ENCODE measurements at places on chromosomes 1 and 21. TPM values are rescaled to one million over a fixed set of nuclear protein-coding genes. Genes with fewer than 3 reads are reported as not detected.
A peak's percentile ranks its signal among the peaks of the same experiment; 100 is the strongest.

GRCh38 chr1:98143403-98143802, 222.6 kb upstream of the DPYD start:
- no peak overlapping the region for H3K4me3 ChIP-seq
- H3K27me3 ChIP-seq, result no peaks in the 10 kb centered on the region
- H3K27ac ChIP-seq, result no peak overlapping the region
- DNase-seq, result no peak

- H3K27ac ChIP-seq, result no peak overlapping the region
- DNase-seq, result no peak
- H3K27me3 ChIP-seq, result no peaks in the 10 kb centered on the region
Observed at GRCh38 chr21:35239811-35240219, 190.7 kb upstream of the RUNX1 start.

- H3K27me3 ChIP-seq, result no peaks in the 10 kb centered on the region
- no peak overlapping the region for H3K4me3 ChIP-seq
- no peak for DNase-seq
- no peaks in the 10 kb centered on the region for H3K4me1 ChIP-seq
Observed at GRCh38 chr1:224533517-224533916, 82.6 kb upstream of the CNIH3 start.

- H3K4me3 ChIP-seq, result peak overlapping the region; percentile 92
- H3K36me3 ChIP-seq, result no peaks in the 10 kb centered on the region
- H3K27me3 ChIP-seq, result no peaks in the 10 kb centered on the region
- H3K4me1 ChIP-seq, result peaks cover 7% of the 10 kb centered on the region
- DNase-seq, result no peak
- H3K27ac ChIP-seq, result no peak overlapping the region
Observed at GRCh38 chr1:93907718-93908117, 1.5 kb downstream of the GCLM start.

DNA sequence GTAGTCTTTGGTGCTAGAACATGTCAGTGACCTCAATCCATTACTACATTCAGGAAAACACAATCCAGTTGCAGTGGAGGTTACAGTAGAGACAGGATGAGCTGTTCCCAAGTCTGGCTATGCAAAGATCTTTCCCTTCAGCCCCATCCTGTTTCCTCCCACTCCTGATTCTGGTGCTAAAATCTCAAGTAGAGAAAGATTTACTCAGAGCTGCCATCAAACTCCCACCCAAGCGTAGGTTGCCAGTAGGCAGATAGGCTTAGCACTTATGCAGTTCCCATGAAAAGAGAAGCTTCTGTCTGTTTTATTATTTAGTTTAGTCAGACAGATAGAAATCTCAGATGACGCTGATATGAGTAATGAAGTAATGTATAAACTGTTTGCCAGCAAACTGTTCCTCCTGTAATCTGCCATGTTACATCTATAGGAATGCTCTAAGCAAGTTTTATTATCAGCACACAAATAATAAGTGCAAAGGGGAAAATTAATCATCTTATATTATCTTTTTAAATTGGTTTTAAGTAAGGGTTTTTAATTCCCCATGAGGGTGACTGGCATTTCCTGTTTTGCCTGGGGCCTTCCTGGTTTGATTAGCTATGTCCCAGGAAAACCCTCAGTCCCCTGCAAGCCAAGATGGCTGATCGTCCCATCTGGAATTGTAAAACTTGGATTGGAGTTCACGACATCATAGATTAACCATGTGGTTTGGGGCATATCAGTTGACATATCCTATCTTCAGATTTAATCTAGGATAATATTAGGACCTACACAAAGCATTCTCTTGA, 188.3 kb upstream of the PALMD start:
- no peaks in the 10 kb centered on the region for H3K36me3 ChIP-seq
- H3K4me3 ChIP-seq, result no peak overlapping the region
- H3K27me3 ChIP-seq, result no peaks in the 10 kb centered on the region
- no peaks in the 10 kb centered on the region for H3K4me1 ChIP-seq
- DNase-seq, result no peak
- no peak overlapping the region for H3K27ac ChIP-seq

GRCh38 chr1:161777261-161777660, 11.1 kb downstream of the ATF6 start:
- DNase-seq, result no peak
- no peak overlapping the region for H3K27ac ChIP-seq
- H3K4me1 ChIP-seq, result no peaks in the 10 kb centered on the region
- no peak overlapping the region for H3K4me3 ChIP-seq
- no peaks in the 10 kb centered on the region for H3K27me3 ChIP-seq
- peaks cover 3% of the 10 kb centered on the region for H3K36me3 ChIP-seq

DNA sequence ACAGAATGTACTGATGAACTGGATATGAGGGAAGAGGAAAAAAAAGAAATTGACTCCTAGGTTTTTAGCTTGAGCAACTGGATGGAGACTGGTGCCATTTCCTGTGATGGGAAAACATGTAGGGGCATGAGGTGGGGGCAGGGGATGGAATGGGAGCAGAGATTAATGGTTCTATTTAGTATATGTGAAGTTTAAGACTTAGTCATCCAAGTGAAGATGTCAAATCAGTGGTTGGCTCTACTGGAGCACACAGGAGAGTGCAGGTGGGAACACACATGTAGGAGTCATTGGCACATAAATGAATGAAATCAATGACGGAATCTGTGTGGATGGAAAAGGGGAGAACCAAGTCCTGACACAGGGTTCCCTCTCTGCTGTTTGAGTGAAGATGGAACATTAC, 224.4 kb upstream of the COA6 start:
- H3K27me3 ChIP-seq, result no peaks in the 10 kb centered on the region
- H3K27ac ChIP-seq, result no peak overlapping the region
- no peaks in the 10 kb centered on the region for H3K36me3 ChIP-seq
- no peak for DNase-seq
- no peaks in the 10 kb centered on the region for H3K4me1 ChIP-seq

DNA sequence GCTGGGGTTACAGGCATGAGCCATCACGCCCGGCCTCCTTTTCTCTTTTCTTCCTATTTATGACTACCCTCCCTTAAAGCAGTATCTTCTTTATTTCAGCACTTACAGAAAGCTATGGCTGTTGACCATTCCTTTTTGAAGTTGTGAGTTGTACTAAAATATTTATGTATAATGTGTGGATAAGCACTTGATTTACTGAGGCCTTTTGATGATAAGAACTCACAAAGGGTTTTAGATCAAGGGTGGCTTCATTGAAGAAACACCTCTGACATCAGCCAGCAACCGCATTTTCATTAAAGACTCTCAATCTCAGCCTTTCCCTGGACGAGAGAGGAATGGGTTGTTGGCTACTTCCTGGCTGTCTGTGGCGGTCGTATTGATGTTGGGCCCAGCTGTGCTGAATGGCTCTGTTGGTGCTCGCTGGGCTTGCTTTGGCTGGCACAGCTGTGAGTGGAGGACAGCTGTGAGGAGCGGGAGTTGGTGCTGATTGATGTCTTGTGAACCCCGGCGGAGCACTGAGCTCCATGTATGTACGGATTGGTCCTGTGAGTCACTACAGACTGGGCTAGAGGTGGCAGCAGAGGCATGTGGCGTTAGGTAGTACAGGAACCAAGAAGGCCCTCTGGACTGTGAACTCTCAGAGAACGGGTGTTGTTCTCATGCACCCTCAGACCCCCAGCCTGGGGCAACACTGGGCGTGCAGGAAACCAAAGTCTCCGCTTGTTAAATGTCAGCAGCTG, 208.8 kb downstream of the KIF26B start:
- H3K27me3 ChIP-seq, result no peaks in the 10 kb centered on the region
- H3K4me3 ChIP-seq, result no peak overlapping the region
- no peak for DNase-seq
- H3K4me1 ChIP-seq, result no peaks in the 10 kb centered on the region

- H3K36me3 ChIP-seq, result no peaks in the 10 kb centered on the region
- H3K27me3 ChIP-seq, result no peaks in the 10 kb centered on the region
- H3K27ac ChIP-seq, result no peak overlapping the region
- DNase-seq, result no peak
- H3K4me3 ChIP-seq, result no peak overlapping the region
Observed at GRCh38 chr21:35020902-35021301, 28.2 kb downstream of the RUNX1 start.

- no peak overlapping the region for H3K4me3 ChIP-seq
- H3K36me3 ChIP-seq, result no peaks in the 10 kb centered on the region
- no peaks in the 10 kb centered on the region for H3K4me1 ChIP-seq
- DNase-seq, result no peak
Observed at GRCh38 chr1:75514270-75514669, 96.6 kb downstream of the SLC44A5 start.

DNA sequence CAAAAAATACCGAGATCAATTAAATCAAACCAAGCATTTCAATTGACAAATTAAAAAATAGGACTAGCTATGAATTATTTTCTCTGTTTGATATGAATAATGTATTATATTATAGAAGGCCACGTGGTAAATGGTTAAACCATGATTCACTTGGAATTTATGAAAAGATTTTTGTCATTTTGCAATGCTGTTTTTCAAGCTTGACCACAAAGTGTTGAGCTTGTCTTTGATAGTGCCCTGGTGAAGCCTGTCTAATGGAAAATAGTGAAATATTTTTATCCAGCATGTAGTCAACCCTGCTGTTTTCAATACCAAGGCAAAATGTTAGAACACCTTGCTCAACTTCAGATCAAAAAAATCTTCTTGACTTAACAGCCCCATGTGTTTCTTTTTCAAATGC, 288.0 kb upstream of the PRMT6 start:
- H3K4me1 ChIP-seq, result no peaks in the 10 kb centered on the region
- no peak overlapping the region for H3K4me3 ChIP-seq
- no peak for DNase-seq
- H3K27me3 ChIP-seq, result no peaks in the 10 kb centered on the region
- no peak overlapping the region for H3K27ac ChIP-seq
- H3K36me3 ChIP-seq, result no peaks in the 10 kb centered on the region

GRCh38 chr1:246642719-246643118, 76.5 kb downstream of the CNST start:
- no peak for DNase-seq
- no peak overlapping the region for H3K4me3 ChIP-seq
- H3K36me3 ChIP-seq, result peaks cover 27% of the 10 kb centered on the region
- no peaks in the 10 kb centered on the region for H3K27me3 ChIP-seq
- peaks cover 14% of the 10 kb centered on the region for H3K4me1 ChIP-seq
- no peak overlapping the region for H3K27ac ChIP-seq

DNA sequence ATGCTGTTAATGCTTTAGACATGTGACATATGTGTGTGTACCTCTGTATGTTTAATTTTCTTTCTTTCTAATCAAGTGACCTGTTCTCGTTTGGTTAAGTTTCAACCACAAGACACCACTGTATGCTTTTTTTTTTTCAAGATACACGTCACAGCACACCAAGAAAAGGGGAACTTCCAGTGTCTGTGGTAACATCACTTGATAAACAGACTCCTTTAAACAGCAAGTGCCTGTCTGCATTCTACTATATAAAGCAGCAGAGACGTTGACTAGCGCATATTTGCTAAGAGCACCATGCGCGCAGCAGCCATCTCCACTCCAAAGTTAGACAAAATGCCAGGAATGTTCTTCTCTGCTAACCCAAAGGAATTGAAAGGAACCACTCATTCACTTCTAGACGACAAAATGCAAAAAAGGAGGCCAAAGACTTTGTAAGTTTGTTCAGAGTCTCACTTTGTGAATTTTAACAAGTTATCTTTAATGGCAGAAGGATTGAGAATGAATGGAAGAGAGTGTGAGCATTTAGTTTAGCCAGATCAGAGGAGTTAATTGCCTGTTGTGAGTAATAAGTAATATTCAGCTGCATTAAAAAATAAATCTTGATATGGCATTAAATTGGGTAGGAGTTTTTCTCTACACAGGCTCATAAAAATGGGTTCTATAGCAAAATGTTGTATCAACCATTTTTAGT, at the start of gene RGS1:
RGS1 (plus strand) TSS at position 275 of the 691 bp plus-strand sequence; CDS start at position 295, 20 bp downstream.
- no peaks in the 10 kb centered on the region for H3K4me1 ChIP-seq
- no peak for DNase-seq
- no peaks in the 10 kb centered on the region for H3K27me3 ChIP-seq
- H3K4me3 ChIP-seq, result no peak within 1 kb of the TSS
- no peaks in the 10 kb centered on the region for H3K36me3 ChIP-seq
- H3K27ac ChIP-seq, result no peak within 1 kb of the TSS

DNA sequence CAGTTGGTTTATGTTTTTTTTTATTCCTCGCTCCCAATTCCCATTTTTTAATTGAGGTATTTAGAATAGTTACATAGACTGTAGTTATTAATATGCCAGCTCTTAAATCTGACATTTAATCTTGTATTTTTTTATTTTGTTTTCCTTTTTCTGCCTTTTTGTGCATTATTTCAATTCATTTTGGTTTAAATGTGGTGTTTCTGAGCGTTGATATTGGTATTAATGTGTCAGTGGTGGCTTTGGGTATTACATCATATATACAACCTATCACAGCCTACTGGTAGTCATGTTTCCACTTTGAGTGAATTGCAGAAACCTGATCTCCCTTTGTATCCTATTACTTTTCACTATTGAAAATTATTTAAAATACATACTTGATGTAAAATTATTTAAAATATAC, 1027.3 kb downstream of the KCNT2 start:
- H3K4me3 ChIP-seq, result no peak overlapping the region
- no peak overlapping the region for H3K27ac ChIP-seq
- no peaks in the 10 kb centered on the region for H3K36me3 ChIP-seq
- DNase-seq, result no peak
- no peaks in the 10 kb centered on the region for H3K4me1 ChIP-seq

GRCh38 chr1:78340006-78340405, 150.8 kb upstream of the PTGFR start:
- no peak for DNase-seq
- H3K27ac ChIP-seq, result no peak overlapping the region
- H3K4me3 ChIP-seq, result no peak overlapping the region
- no peaks in the 10 kb centered on the region for H3K27me3 ChIP-seq
- no peaks in the 10 kb centered on the region for H3K4me1 ChIP-seq

DNA sequence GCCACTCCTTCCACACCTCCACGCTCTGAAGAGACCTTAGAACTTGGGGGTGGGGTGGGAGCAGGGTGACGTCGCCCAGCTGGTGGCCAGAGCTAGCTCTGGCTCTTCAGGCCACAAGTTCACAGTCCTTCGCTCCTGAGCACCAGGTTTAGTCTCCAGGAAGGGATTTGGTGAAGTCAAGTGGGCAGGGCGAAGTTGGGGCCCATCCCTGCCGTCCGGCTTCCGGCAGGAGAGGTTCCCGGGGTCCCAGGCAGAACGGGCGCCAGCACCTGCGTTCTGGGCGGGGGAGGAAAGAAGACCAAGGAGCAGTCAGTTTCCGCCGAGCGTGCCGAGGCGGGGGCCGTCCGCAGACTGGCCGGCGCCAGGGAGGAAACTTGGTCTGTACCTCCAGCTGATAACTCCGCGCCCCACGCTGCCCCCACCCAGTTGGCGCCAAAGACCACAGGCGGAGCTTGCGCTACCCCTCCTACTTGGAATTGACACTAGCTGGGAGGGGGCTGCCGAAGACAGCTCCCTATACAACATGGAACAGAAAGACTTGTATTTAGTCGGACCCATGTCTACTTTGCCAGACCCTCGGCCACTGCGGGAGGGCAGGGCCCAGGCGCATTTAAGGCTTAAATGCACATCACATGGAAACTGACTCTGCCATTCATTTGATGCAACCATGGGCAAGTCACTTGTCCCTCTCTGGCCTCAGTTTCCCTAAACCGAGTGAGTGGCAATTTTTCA, 995 bp downstream of the ID3 start:
- DNase-seq, result peak; percentile 21
- peaks cover 33% of the 10 kb centered on the region for H3K4me1 ChIP-seq
- peak overlapping the region; percentile 89 for H3K4me3 ChIP-seq
- H3K27me3 ChIP-seq, result no peaks in the 10 kb centered on the region
- H3K27ac ChIP-seq, result peak overlapping the region; percentile 92

The IL10 gene
- total RNA-seq, result 1.6 TPM

The FCGR3A gene
- total RNA-seq, result 8.8 TPM

The NECTIN4 gene
- not detected for total RNA-seq

The TSPAN1 gene
- total RNA-seq, result 8.9 TPM

The FAM78B gene
- not detected for total RNA-seq

The TTC3 gene
- total RNA-seq, result 70.7 TPM

The GBP6 gene
- total RNA-seq, result not detected

The KIF17 gene
- 18.5 TPM for total RNA-seq
